ENCODE measurements at places on chromosomes 1 and 21.

GRCh38 chr1:205274041-205274691 lies 46.4 kb downstream of the TMCC2 start:
- DNase-seq: peak; percentile 89

DNA sequence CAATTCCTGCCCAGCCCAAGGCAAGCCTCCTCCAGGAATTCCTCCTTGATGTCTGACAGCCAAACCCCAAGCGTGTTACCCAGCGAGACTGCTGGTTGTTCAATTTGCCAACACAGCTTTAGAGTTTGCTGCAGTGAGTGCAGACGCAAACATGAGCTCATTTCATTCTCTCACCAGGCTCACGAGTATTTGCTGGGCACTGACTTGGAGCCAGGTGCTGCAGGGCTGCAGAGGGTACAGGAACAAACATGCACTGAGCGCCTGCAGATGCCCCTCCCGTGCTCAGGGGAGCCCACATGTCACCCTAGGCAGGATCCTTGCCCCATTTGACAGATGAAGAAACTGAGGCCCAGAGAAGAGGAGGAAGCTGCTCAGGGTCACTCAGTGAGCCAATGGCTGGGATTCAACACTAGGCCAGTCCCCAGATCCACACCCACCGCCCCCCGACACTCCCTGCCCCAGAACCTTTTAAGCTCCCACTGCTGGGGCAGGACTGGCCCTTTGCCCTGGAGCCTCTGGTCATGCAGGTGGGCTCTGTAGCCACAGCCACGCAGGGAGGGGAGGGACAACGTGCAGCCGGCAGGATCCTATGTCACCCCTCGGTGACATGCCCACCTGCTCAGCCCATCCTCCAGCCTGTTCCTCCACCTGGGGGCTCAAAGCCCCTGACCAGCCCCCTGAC lies 363.7 kb downstream of the MATN1 start:
- no peak for DNase-seq

GRCh38 chr1:64046891-64047290 lies 156.5 kb upstream of the UBE2U start:
- DNase-seq: no peak

- DNase-seq: no peak
These were observed 145.3 kb upstream of the NCAM2 start for GRCh38 chr21:20852866-20853265.

DNA sequence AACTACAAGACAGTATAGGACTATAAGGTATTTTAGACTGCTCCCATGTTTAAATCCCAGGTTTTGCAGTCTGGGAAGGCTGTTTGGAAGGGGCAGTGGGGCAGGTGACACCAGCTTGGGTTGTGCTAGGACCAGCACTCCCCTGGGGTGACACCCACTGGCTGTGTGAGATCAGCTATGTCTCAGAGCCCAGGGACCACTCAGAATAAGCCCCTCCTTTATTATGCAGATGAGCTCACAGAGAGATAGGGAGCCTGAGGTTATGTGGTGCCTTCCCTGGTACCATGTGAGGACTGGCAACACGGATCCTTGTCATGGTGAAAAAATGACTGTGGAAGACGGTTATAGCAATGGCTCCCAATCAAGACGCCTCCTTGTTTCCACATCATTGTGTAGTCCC lies 71.0 kb downstream of the NENF start:
- no peak for DNase-seq

- peak; percentile 35 for DNase-seq
These were observed 34.8 kb downstream of the WDR4 start for GRCh38 chr21:42844411-42845113.

Measured in islet precursor cell (in vitro differentiated cells).